ENCODE measurements at places on chromosomes 13 and 19.

GRCh38 chr13:45432737-45433380, 14.7 kb upstream of the SLC25A30 start:
- DNase-seq: no peak

DNA sequence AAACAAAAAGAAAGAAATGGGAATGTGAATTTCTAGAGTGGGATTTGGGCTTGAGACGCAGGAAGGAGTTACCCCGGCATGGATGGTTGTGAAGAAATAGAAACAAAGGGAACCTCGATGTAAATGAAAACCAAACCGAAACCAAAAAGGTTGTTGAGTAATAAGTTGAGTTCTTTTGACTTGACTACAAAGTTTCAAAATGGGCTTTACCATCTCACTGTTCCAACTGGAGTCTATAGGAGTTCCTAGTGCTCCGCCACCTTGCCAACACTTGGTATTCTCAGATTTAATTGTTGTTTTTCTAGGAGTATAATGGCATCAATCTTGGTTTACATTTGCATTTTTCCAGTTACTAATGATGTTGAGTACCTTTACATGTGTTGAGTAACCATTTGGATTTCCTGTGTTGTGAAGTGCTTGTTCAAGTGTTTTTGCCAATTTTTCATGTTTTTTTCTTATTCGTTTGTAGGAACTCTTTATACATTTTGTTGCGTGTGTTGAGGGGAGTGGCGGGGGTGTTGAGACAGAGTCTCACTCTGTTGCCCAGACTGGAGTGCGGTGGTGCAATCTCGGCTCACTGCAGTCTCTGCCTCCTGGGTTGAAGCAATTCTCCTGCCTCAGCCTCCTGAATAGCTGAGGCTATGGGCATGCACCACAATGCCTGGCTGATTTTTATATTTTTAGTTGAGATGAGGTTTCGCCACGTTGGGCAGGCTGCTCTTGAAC, 9.2 kb downstream of the UBE2S start:
- DNase-seq: no peak

GRCh38 chr13:60501236-60501635, 104.2 kb downstream of the TDRD3 start:
- DNase-seq: no peak

DNA sequence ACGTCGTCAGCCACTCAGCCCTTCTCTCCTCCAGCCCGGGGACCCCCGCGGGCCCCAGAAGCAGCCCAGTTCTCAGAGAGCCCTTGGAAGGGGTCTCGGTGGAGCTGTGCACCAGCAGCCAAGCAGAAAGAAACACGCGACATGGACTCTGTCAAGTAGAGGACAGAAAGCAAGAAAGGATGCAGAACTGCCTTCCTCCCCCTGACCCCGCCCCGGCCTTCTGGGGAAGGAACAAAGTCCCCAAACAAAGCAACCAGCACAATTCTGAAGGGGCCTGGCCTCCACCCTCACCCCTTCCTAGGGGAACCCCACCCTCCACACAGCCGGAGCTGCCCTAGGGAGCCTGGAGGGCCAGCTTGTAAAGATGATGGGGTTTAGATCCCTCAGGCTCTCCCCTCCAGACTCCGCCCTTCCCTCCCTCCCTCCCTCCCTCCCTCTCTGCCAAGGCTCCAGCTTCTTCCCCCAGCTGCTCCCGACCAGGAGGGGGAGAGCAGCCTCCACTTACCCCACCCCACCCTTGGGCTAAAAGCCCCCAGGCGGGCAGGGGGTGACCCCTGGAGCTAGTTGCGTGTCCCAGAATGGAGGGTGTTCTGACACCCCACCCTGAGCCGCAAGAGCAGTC, 7.8 kb downstream of the LYL1 start:
- DNase-seq: peak; percentile 63

DNA sequence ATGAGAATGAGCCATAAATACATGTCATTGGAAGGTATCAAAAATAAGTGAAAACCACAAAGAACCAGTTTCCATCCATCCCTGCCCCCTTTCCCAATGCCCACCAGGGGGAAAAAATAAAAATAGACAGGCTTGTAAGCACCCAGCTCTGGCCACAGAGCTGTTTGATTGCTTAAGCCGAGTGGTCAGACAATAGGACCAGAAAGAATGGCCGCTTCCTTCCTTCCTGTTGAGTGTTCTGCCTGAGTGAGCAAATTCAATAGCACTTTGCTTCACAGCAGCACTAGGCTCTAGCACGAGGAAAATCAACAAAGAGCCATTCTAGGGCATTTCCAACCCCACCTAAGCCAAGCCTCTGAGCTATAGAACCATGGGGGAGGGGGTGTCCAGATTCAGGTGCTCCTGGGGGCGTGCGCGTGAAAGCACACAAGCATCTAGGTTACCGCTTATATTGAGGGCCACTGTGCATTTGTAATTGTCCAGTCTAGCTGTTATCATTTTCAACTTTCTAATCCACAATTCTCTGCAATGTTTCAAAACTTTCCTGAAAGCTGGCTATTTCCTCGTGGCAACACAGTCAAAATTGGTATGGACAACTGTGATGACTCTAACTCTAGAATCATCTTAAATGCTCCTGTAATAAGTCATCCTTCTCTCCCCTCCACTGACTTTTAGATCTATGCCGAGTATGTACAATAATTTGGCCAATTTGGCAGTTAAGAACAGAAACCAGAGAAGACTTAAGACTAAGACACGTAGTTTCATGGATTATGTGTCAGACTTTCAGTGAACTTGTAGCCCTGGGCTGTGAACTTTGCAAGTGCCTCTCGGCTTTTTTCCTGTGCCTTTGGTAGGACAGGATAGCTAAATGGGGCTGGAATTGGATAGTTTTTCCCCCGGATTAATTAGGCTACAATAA, 64.3 kb downstream of the SPRY2 start:
- DNase-seq: peak; percentile 11

- no peak for DNase-seq
Observed at GRCh38 chr13:74979703-74980102, 502.3 kb downstream of the TBC1D4 start.

GRCh38 chr19:5479958-5480357, 24.7 kb downstream of the ZNRF4 start:
- DNase-seq: peak; percentile 78

GRCh38 chr19:1396768-1397679, 4.3 kb downstream of the GAMT start:
- DNase-seq: no peak

GRCh38 chr13:32501064-32501463, 37.5 kb downstream of the N4BP2L2 start:
- DNase-seq: no peak

- no peak for DNase-seq
Observed at GRCh38 chr19:35484252-35485036, 5.8 kb downstream of the KRTDAP start.

DNA sequence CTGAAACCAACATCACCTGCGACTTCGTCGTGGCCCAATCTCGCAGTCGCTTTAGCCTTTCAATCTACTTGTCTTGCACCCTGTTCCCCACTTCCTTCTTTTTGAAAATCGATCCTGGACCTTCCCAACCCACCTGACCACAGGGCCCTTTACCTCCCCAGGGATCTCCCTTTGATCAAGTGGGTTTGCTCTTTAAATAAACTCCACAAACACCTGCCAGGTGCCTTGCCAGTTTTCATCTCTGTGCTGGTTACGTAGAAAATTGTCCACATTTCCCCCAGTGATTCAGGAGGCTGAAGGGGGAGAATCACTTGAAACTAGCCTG, 14.5 kb upstream of the RAB20 start:
- DNase-seq: no peak

DNA sequence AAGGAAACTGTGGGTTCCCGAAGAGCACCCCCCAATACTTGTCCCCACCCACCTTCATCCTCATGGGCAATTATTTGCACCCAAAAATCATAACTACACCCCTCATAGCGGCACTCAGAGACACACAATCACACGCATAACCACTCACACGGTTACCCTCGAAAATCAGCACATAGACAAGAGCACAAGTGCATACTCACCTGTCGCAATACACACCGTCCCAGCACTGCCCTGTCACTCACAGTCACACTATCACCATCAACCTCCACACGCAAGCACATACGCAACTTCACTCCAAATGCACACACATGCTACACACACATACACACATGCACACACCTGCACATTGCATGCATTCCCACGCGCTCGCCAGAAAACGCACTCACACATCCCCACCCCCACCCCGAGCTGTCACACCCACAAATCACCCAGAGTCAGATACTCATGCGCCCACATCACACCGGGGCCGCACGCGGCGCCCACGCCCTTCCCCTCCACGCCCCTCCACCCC, 535 bp downstream of the COL5A3 start:
- DNase-seq: peak; percentile 17

GRCh38 chr13:110411688-110412059, 104.6 kb downstream of the COL4A2 start:
- no peak for DNase-seq

DNA sequence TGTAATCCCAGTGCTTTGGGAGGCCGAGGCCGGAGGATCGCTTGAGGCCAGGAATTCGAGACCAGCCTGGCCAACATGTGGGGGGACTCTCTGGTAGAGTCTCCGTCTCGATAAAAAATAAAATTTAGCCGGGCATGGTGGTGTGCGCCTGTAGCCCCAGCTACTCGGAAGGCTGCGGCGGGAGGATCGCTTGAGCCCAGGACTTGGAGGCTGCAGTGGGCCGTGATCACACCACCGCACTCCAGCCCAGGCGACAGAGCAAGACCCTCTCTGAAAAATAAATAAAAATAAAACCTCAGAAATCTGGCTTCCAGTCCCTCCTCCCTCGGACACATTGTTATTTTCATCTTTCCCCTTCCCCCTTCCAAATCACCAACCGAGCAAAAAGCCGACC, 332 bp downstream of the IRGQ start:
- DNase-seq: no peak

DNA sequence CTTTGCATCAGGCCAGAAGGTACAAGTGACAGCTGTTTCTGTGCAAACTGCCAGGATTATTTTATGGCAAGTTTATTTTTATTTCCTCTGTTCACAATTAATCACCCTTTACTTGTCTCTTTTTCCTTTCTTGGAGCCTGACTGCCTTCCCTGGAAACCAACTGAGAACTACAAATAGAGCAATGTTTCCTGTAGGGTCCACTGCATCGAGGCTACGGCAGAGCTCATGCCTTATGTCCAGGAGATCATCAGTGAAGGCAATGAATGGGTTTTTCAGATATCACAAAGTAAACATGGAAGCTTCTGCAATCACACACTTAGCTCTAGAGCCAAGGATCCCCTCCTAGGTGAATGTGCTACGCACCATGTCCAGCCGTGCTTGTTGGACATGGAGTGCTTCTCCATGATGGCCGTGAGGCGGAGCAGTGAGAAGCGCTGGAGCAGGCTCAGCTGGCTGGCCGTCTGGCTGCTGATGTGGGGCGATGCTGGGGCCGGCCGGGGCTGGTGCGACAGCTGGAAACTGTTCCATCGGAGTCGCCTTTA, 110.9 kb downstream of the KL start:
- DNase-seq: no peak

DNA sequence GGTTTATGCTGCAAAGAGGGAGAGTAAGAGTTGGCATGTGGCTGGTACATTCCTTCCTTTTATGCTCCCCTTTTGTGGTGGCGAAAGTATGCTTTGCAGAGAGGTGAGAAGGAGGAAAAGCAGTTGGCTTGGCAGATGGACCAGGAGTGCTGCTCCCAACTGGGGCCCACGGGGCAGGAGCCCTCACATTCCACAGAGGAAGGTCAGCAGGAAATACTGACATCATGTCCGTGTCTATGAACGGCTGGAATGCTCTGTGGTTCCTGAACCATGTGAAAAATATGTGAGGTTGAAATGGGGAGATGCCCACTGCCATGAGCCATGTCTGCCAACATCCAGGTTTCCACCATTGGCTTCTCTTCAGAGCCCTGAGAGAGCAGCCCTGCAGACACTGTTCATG, 33.3 kb upstream of the GAS6 start:
- no peak for DNase-seq

DNA sequence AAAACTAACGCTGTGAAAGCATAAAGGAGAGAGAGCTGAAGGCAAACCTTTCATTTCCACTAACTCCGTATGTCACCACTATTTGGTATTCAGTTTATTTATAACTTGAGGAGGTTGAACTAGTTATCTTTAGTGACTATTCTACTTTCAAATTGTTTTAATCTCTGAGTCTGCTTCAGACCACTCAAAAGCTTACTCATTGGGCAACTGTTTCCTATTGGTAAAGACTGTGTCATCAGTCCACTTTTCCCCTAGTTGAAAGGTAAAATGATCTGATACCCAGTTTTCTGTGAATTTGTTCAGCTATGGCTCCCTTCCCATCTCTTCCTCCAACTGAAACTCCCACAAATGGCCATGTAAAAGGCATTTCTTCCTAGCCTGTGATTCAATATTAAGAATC, 39.1 kb downstream of the TEX26 start:
- DNase-seq: no peak

- DNase-seq: no peak
Observed at GRCh38 chr19:8700956-8701355, 2.4 kb upstream of the ACTL9 start.

GRCh38 chr19:29564574-29565005, 38.8 kb downstream of the VSTM2B start:
- DNase-seq: no peak

- no peak for DNase-seq
Observed at GRCh38 chr13:30457306-30457891, 8.3 kb downstream of the HMGB1 start.

Data from D341Med (cell line).